ENCODE measurements at places on chromosomes 1 and 21.

GRCh38 chr1:200780545-200781369, 42.1 kb downstream of the CAMSAP2 start:
- peak; percentile 16 for DNase-seq

GRCh38 chr21:33185852-33186251, 43.9 kb upstream of the IFNAR2 start:
- no peak for DNase-seq

DNA sequence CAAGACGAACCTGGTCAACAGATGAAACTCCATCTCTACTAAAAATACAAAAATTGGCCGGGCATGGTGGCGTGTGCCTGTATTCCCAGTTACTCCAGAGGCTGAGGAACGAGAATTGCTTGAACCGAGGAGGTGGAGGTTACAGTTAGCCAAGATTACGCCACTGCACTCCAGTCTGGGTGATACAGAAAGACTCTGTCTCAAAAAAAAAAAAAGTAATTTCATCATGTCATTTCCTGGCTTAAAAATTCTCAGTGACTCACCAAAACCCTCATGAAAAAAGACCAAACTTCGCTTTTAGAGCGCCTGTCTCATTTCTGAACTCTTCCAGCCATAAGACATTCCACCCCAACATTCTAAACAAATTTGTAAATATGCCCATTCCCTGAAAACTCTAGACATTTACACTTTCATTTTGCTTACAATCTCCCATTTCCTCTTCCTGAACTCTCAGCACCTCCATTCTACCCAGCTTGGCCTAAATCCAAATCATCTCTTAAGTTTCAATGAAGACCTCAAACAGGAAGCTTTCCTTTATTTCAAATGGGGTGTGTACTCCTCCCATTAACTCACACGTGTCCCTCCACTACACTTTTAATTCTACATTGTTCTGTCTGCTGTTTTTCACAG, 50.5 kb upstream of the PRRC2C start:
- DNase-seq: peak; percentile 89

- DNase-seq: no peak
Measured at GRCh38 chr1:30693366-30693765, 30.0 kb downstream of the MATN1 start.

- DNase-seq: no peak
Measured at GRCh38 chr1:166395729-166396128, 228.9 kb upstream of the FAM78B start.

GRCh38 chr1:177082855-177083693, 81.4 kb downstream of the ASTN1 start:
- no peak for DNase-seq

- DNase-seq: no peak
Measured at GRCh38 chr1:184734980-184735379, 19.7 kb downstream of the EDEM3 start.

DNA sequence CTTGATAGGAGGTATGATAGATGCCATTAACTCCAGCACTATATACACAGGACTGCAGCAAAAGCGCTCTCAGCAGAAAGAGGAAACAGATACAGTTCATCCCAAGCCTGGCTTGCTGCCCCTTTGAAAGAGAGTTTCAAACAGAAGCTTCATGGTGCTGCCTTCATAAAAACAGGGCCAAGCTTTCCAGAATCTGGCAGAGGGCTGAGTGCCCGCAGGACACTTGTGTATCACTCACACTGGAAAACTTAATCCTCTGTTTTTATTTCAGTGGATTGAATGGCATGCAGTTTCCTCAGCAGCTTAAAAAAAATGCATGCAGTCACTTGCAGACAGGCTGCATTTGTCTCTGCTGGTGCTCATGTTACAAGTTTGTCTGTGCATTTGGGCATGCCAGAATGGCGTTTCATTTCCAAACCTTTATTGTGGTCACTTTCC, 40.4 kb downstream of the KCNJ15 start:
- DNase-seq: peak; percentile 75

DNA sequence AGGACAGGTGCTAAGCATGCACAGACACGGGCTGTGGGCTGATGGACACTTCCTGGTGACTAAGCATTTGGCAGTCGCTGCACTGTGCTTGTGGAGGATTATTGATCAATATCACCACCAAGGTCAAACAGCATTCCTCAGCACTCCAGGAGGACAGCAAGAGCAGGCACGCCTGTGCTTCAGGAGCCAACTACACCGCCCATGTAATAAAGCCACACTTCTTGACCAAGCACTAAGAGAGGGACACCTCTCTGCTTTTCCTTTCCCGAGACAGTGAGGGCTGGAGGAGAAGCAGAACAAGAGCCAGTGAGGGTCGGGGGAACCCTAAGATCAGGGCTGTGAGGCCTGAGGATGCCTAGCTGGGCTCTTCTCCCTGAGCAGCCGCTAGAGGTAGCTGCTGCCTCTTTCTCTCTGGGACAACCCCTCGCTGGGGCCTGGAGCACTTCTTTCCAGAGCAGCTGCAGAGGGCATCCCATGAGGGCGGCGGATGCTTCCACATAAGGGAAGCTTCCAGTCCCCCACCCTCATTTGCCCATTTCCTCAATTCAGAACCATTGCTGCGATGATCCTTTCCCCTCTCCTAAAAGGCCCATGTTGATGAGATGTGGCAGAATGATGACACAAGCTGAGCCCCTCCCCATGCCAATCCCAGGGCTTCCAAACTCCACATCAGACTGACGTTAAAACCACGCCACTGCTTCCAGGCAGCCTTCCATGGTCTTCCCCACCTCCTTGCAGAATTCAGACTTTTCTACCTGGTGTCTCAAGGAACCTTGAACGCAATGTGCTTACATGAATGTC, 19.1 kb downstream of the RAB7B start:
- DNase-seq: peak; percentile 44

DNA sequence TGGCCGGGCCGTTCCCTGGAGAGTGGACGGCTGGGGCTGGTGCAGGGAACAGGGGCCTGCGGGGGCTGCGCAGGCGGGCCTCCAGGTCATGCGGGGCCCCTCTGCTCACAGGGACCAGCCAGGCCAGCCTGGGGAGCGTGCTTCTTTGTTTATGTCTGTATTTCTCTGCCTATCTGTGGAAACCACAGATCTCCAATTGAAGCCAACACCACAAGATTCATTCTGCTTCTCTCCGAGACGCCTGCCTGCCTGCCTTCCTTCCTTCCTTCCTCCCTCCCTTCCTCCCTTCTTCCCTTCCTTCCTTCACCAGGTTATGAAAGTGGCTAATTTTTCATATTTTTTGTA, 39.9 kb upstream of the HMGN1 start:
- DNase-seq: no peak

- DNase-seq: no peak
Measured at GRCh38 chr1:23736437-23737134, 6.7 kb upstream of the ELOA start.

- peak; percentile 29 for DNase-seq
Measured at GRCh38 chr21:45709173-45709572, 65.6 kb downstream of the PCBP3 start.

- DNase-seq: no peak
Measured at GRCh38 chr1:25754470-25755181, 45.4 kb upstream of the SELENON start.

DNA sequence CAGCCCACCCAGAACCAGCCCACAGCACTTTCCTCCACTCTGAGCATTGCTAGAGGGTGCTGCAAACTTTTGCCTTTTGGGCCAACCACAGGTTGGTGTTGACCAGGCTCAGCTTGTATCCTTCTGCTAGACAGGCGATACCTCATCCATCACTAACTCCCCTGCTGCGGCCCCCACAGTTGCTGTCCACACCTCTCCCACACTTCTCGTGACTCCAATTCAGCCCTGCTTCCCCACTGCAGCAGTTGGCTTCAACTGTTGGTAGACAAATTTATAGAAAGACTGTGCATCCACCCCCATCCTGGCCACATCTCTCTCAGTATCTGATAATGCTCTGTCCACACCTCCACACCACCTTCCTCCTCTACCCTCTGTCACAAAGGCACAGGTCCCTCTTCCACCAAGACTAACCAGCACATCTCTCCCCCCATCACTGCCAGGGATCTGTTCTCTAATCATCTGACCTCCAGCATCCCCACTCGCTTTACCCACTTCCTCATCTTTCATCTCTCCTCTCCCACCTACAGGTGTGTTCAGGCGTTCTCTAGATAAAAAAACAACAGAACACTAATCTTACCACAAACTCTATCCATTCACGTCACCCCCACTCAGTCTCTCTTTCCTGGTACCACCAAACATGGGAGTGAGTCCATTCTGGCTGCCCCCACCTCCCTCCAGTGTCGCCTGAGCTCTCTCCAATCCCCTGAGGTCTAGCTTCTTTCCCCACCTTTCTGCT, 15.8 kb upstream of the SLC25A44 start:
- no peak for DNase-seq

DNA sequence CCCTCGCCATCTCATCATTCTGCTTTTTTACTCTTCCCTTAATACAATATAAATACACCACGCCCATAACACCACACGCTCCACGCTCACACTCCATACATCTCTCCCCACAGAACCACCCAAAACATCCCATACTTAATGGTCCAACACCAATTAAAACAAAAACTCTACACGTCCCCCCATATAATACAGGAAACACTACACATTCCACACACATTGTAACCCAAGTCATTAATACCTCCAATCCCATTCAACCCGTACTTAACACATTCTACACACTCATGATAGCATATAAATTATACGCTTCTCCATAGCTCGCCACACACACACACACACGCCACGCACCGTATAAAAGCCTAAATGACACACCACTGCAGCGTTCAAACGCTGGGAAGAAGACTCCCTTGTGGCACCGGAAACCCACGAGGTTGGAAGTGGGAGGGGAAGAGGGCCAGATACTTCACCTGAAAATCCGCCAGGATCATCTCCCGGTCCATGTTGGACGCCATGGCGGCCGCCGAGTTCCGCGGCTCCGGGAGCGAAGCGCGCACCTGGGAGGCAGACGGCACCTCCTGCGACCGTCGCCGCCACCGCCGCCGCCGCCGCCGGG, 659 bp downstream of the FAF1 start:
- peak; percentile 37 for DNase-seq

DNA sequence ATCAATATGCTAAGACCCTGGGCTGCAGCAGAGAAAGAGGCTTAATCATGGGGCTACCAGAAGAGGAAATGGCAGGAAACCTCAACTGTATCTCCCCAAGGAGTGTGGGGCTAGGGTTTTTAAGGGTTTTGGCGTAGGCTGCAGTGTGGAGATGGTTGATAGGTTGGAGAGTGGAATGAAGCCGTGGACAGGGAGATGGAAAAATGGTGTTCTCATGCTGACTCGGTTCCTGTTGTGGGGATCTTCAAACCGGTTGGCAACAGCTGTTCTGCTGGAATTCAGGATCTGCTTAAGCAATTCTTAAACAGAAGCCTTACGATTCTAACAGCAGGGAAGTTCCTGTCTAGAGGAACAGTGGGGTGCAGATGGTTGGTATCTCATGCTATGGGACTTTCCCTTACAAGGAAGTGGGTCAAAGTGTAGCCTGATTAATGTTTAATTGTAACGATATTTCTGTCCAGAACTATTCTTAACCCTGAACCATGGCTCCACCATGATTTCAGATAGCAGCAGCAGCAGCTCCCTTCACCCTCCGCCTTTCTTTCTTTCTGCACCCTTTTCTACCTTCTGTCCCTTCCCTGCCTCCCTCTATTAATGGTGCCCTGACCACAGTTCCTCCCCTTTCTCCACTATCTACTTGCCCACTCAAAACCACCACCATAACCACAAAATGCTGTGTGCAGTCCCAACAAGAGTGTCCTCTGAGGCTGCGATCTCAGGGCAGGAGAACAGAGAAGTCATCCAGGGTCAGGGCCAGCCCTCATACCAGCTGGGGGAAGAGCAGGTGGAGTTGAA, 30.8 kb downstream of the RSPH1 start:
- DNase-seq: no peak

Measured in amniotic epithelial cell (primary cell).